Activated effector memory CD4-positive, alpha-beta T cell treated with anti-CD3 and anti-CD28 coated beads, Interleukin-2, amount 50 U/mL, for 16 hours (primary cell): ENCODE measurements at places on chromosomes 1 and 21.

DNA sequence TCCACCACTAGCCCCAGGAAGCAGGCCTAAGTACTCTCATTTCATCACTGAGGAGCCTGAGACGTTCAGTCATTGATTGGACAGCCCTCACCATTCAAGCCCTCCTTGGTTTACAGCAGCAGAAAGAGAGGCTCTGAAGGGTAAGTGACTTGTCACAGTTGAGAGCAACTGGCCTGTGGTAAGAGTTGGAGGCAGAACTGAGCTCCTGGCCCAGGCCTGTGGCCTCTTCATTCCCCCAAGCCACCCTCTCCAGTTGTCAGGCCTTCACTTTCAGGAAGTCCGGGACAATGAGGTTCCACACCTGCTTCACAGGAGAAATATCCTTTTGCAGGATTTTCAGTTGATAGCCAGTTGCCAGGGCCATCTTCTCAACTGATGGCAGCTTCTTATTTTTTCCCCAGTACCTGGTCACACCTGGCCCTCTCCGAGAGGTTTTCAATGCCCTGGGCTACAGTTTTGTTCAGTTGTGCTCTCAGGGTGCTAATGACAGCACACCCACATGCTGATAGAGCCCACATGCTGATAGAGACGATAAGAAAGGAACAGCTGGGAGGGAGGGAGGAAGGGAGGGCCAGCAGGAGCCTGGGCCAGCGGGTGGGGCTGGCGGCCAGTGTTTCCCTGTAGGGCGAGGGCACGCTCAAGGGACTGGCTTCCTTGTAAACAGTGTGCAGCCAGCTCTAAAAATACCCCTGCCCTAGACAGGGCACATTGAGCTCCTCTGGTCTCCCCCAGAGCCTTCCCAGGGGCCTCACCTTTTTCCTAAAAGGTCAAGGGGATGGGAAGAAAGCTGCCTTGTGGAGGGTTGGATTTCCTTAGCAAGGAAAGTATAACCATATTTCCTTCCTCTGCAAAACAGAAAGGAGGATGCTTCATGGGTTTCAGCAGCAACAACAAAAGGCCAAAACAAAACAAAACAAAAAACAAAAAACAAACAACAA is 112.7 kb upstream of the JUN start:
- DNase-seq: no peak

GRCh38 chr1:214552174-214552608 is 789 bp upstream of the PTPN14 start:
- DNase-seq: no peak

DNA sequence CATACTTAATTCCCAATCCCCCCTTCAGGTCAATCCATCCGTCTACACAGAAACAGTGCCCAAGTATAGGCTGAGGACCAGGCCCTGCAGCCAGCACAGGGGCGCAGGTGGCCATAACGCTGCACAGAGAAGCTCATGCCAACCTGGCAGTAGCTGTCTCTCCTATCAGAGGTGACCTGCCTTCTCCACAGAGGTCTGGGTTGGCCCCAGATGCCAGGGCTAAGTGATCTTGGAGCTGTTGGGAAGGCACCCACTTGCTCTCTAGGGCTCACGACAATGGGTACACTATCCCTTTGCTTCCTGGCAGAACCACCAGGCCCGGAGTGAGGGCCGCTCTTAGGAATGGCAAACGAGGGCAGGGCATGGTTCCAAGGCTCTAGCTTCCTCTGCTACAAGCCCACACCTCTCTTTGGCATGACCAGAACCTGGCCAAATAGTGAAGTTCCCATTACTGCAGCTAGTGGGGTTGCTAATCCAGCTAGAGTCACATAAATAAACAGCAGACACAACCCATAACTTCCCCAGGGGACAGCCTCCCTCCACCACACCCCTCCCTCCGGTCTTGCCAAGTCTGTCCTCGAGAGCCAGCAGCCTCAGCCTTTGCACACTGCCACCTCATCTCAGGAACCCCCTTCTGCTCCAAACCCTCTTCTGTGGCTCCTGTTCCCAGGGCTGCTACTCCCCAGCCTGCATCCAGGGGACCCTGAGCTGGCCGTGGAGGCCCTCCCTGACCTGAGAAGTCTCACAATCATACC is 113.0 kb downstream of the GLIS1 start:
- DNase-seq: no peak

DNA sequence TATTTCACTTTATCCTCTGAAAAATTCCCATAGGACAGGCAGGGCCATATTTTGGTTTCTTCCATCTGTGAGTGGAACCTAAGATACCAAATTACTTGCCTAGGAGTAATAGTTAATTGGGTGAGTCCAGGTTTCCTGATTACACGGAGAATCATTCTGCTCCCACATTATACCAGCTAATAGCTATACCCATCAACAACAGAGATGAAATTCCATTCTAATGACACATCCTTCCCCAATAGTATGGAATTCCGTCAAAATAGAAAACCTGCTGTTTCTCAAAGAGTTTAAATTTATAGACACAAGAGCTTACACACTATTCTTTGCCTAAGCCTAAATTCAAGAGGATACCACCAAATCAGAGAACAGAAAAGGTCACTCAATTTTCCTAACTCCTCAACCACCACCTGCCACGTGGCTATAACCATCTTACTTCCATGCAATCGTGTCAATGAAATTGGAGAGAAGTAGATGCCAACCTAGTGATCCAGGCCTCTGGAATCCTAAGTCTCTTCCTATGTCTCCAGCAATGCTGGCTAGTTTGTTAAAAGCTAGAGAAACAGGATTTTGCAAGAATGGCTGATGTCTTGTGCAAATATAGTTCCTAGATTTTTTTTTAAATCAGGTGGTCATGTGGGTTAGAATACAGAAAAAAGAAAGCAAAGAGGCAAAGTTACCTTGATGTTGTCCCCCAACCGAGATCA is 6.2 kb downstream of the PPT1 start:
- no peak for DNase-seq

DNA sequence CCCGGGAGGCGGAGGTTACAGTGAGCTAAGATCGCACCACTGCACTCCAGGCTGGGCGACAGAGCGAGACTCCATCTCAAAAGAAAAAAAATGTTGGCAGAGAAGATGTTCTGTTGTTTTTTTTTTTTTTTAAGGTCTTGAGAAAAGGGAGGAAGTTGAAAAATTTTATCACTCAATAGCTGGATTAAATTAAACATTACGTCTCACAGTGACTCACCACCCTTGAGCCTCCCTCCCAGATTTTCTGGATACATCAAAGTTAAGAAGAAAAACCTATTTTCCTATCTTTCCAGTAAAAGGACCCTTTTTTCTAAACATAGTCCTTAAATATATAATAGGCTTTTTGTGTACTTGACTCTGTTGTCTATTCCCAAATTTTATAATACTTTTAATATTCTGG is 35.5 kb downstream of the IFNAR1 start:
- no peak for DNase-seq

DNA sequence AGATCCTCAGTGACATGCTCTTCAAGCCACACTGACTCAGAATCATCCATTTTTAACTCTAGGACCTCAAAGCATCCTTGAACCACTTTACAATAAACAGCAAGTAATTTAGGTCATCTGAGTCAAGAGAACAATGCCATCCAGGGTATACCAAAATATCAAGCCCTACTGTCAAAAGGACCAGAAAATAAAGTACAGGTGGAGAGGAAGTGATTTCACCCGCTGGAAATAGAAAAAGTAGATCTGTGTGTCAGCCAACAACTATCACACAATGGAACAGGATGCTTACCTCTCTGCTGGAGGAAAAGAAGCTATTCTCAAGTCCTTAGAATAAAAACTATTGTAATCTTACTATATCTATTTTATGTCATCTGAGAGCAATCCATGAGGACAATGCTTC is 37.0 kb downstream of the RERE start:
- DNase-seq: no peak

DNA sequence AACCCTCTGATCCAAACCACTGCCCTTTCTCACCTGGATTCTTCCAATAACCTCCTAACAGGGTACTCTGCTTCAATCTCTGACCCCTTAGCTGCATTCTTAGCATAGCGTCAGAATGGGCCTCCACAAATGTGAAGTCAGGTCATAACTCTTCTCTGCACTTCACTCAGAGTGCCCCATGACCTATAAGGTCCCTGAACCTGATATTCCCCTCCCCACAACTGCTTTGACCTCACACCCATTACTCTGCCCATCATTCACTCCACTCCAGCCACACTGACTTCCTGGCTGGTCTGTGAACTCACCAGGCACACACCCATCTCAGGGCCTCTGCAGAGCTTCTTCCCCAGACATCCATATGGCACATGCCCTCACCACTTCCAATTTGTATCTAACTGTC is 141.9 kb downstream of the ZNF281 start:
- no peak for DNase-seq

DNA sequence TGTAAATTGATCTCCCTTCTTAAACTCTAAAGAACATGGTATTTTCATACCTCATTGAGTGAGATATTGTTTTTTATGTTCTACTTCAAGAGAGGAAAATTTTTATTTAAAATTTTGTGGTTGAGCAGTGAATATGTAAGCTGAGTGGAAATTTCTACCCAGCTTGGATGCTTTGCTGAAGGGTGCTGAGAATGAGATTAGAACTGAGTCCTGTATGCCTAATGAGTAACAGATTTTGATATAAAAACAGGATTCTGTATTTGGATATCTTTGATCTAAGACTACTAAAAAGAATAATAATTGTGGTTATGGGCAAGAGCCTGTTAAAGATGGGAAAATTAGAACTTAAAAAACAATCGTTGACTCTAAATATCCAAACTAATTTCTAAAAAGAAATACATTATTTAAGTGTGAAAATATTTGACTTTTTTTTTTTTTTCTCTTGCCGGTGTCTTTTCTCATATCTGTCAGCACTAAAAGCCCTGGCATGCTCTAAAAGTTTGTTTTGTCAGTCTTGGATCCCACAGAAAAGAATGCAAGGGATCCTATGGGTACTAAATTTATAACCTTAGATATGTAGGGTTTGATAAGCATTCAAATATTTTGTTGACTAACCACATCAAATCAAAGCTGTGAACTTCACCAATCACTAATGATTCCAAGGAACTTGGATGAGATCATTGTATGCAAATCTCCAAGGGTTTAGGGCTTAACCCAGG is 652.3 kb downstream of the PTPRC start:
- DNase-seq: no peak

- no peak for DNase-seq
Measured at GRCh38 chr1:216215169-216215568, 208.1 kb downstream of the USH2A start.

GRCh38 chr1:83583351-83584014 is 415.4 kb downstream of the TTLL7 start:
- peak; percentile 67 for DNase-seq

DNA sequence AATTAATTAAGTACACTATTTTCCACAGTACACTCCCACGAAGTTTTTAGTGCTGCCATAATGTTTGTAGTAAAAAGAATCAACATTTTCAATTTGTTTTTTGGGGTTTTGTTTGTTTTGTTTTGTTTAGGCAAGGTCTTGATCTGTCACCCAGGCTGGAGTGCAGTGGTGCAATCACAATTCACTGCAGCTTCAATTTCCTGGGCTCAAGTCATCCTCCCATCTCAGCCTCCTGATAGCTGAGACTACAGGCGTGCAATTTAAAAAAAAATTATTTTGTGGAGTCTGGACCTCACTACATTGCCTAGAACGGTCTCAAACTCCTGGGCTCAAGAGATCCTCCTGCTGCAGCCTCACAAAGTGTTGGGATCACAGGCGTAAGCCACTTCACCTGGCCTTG is 11.4 kb downstream of the GLUL start:
- DNase-seq: no peak

DNA sequence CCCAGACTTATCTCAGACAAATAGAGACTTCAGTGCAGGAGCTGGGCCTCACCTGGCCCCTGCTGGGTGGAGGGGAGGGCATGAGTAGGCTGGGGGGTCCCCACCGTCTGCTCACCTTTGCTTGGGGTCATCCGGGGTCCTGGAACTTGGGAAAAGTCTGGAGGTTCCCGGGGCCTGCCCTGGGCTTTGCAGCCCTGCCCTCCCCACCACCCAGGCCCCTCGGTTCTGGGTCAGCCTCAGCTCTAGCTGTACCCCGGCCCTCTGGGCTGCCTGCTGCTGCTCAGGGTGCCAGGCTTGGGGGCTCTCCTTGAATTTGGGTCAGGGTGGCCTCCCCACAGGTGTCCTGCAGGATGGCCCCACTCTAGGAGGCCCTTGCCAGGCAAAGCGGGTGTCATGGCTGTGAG is 2.4 kb upstream of the TMEM52 start:
- no peak for DNase-seq

GRCh38 chr1:56331892-56332567 is 247.3 kb downstream of the PLPP3 start:
- DNase-seq: no peak

DNA sequence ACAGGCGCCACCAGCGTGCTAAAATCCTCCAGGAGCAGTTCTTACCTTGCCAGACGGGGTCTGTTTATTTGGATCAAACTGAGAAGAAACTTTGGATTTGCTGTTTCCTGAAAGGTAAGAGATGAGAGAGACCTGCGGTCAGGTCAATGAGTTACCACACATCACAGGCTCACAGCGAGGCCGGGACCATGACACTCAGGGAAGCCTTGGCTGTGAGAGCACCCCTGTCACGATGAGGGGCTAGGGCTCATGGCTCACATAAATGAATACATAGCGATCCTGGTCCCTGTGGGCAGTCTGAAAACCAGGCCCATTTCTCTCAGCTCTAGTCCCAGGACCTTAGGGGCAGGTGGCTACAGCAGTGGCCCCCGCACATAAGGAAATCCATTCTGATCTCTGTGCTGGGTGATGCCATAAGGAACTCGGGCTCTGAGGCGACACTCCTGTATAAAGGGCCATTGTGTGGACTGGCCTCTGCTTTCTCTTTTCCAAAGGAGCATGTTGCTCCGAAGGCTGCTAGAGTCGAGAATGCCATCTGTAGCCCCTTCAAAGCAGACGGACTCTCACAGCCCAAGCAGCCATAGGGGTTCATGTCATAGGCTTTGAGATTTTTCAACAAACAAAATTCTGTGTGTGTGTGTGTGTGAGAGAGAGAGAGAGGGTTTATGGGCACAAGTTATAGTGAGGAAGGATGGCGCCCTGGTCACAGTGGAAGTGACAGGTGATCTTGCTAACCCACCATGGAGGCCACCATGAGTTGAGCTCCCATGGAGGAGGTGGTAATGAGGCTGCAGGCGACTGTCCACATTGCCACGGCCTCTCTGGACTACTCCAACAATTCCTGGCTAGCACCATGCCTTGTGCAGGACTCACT is 9.0 kb upstream of the SRM start:
- DNase-seq: peak; percentile 36

DNA sequence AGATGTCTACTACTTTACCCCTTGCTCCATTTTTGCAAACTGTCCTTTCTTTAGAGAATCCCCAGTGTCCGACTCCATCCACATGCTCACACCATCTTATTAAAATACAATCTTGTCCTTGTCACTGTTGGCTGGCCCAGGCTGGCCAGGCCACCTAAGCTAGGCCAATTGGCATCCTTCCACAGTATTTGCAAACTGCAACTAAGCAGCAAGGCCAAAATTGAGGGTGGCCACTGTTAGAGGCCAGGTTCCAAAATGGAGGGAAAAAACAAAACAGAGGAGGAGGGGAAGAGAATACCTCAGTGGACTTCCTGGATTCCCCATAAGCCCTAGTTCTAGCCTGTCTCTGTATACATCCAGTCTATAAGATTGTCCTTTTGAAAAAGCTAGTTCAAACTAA is 4.3 kb downstream of the FAM89A start:
- no peak for DNase-seq
